CD8-positive, alpha-beta T cell (primary cell): ENCODE measurements at places on chromosomes 11 and 22.

DNA sequence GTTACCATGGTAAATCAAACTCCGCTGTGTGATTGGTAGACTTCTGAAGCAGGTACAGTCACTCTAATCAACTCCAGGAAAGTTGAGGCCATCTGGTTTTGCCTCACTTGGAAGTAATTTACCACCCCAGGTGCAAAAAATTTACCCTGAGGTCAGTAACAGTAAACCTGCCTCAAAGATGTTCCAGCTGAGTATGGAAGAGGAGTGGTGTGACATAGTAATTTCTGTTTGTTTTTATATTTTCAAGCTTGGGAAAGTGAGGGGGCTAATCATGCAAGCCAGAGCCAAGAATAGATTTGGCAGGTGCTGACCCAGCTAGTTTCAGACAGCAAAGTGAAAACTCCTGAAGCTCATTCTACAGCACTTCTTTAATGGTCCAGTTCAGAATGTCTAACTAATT is 691.6 kb downstream of the NTM start:
- no peak for DNase-seq

DNA sequence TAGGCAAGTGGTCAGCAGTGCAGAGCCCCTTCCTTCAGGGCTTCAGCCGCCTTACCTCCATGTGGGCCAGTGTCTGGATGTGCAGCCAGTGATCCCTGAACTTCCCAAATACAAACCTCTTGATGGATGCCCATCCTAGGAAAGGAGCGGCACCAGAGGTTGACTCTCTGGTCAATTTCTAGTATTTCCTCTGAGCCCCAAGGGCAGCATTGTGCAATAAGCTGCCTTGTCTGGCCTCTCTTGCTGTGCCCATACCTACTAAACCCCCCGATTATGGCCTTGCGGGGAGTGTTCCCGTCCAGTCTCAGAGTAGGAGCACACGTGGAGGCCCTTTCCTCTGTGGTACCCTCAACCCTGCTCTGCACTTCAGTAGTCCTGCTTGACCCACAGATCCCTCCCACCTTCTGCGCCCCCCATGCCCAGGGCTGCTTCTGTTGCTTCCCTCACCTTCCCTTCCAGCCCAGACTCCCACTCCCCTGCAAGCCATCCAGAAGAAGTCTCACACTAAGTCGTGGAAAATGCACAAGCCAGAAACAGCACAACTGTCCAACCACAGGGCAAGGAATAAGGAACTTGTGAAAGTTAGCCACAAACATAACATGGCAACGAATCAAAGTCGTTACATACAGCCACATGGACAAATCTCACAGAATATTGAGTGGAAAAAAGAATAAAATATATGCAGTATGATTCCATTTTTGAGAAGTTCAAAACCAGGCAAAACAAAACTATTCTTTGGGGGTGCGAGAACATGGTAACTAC is 39.6 kb upstream of the HORMAD2 start:
- DNase-seq: no peak

DNA sequence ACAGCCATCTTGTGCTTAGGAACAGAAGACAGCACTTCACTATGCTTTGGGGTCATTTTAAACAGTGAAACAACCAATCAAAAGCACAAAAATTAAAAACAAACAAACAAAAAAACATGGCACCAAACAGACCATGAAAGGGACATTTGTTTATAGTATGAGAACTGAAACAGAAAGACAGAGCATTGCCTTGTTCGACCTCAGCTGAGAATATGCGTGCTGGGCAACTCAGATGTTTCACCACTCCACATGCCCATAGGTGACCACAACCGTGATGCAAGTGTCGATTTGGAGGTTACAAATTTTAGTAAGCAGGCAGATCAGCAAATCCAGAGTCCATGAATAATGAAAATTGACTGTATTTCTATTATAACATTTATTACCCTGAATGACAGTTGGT is 30.0 kb downstream of the NNMT start:
- DNase-seq: no peak

GRCh38 chr11:66933531-66933930 is 24.7 kb downstream of the PC start:
- DNase-seq: no peak

DNA sequence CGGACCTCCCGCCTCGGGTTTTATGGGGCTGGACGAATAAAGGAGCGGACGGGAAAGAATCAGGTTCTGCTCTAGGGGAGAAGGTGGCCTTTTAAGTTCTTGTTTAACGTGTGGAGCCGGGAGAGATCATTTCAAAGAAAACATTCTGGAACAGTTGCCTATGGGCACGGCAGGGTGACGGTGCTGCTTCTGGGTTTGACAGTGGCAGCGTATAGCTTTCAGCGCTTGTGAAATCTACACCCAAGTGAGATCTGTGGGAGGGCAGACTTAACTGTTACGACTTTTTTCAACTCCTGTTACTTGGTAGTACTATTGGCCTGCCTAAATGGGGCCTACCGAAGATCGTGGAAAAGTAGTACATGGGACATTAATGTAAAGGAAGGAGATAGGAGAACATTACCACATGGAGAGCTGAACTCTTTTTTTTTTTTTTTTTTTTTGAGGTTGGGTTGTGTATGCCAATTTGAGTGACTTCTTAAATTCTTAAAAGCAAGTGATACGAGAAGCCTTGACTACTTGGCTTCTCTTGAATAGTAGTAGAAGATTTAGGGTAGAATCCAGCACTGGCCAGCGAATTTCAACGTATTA is 743 bp downstream of the USP47 start:
- peak; percentile 62 for DNase-seq
